ENCODE measurements at places on chromosomes 16 and 17.

DNA sequence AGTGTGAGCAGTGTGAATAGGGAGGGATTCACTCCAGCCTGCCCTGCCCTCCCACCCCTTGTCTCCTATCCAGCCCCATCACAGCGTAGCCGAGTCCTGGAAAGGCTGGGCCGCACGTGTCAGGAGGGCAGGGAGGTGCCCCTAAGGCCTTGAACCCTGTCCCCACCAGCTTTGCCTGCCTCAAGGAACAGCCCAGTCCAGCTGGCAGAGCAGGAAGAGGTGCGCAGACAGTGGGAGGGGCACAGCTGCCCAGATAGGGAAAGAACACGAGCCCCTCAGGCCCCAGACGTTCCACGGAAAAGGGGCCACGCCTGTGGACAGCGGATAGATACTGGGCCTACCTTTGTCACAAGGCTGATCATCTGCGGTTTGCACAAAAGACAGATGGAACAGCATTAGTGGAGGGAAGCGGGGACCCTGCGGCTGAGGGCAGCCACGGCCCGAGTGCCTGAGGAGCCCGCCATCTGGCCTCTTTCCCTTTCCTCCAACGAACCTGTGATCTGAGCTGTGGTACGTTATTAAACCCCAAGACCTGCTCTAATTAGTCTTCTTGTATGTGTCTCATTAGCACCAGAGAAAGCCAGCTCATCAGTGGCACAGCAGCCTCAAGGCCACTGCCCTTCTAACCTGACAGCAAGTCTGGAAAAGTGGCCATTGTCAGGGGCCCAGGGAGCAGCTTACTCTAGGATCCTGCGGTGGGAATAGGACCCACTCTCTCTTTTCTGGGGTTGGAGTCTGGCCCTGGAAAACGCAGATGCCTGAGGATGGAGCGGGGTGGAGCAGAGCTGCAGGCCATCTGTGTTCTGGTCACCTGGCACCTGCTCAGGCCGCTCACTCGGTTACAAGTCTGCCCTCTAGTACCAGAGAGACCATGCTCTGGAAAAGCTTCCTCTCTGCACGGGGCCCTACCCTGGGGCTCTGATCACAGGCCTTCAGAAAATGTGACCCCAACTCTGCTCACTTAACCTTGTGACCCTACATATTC is 16.3 kb downstream of the MPP3 start:
- no peak for DNase-seq

GRCh38 chr17:9212376-9213302 is 191.3 kb downstream of the NTN1 start:
- no peak for DNase-seq

GRCh38 chr16:66304961-66305360 is 61.5 kb upstream of the CDH5 start:
- DNase-seq, result no peak

- DNase-seq, result no peak
These were observed 8.1 kb downstream of the CD300LG start for GRCh38 chr17:43855061-43855460.

DNA sequence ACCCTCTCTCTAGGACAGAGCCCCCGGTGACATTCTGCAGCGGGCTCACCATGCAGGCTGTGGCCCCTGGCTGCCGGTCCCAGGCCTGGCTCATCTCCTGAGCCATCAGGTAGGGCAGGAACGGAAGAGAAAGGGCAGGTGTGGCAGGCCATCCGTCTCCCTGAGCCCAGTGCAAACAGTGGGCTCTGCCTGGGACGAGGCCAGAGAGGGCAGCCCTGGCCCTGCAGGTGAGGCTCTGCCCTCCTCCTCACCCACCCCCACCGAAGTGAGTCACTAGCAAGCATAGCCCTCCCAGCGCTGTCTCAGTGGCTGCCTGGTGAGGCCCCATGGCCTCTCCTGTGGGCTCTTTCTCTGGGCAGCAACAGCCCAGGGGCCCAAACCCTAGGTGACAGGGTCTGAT is 14.5 kb downstream of the OTOP3 start:
- no peak for DNase-seq

GRCh38 chr17:42655528-42655927 is 3.6 kb upstream of the TUBG2 start:
- DNase-seq, result peak; percentile 56

GRCh38 chr17:66422186-66422585 is 119.8 kb downstream of the PRKCA start:
- peak; percentile 73 for DNase-seq

DNA sequence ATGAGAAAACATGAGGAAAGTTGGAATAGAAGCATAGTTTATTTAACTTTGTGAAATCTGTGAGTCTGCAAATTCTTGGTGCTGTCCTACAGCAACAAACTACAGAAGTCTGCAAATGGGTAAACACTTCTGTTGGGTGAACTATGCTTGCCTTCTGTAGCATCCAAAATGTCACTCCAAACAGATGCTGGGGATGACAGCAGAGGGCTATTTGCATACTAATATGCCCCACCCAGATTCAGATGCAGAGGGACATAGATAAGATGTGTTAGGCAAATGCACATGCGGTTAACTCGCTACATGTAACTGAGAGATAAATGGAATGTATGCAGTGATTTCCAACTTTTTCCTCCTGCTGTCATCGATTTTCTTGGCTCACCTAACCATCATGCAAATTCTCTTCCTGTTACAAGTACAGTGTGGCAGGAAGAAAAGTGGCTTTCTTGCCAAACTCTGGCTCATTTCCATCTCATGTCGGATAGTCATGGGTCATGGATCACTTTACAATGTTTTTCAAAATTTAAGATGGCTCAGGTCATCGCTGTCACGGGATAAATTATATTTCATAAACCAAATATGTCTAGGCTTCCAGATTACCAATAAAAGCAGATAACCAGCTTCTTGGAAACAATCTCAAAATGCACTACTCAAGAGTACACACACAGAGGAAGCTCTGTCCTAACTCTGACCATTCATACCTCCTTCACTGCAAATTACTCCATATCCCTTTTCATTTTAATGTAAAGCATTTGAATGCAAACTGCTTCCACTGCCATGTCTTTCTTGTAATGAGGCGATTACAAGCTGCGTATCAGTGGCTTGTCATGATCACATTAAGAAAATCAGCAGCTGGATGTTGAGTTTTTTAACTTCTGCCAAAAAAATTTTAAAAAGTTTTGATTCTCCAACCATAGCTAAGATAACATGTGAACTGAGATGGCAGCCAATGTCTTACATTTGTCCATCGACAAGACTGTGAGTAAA is 47.7 kb downstream of the ADAMTS18 start:
- DNase-seq, result no peak

DNA sequence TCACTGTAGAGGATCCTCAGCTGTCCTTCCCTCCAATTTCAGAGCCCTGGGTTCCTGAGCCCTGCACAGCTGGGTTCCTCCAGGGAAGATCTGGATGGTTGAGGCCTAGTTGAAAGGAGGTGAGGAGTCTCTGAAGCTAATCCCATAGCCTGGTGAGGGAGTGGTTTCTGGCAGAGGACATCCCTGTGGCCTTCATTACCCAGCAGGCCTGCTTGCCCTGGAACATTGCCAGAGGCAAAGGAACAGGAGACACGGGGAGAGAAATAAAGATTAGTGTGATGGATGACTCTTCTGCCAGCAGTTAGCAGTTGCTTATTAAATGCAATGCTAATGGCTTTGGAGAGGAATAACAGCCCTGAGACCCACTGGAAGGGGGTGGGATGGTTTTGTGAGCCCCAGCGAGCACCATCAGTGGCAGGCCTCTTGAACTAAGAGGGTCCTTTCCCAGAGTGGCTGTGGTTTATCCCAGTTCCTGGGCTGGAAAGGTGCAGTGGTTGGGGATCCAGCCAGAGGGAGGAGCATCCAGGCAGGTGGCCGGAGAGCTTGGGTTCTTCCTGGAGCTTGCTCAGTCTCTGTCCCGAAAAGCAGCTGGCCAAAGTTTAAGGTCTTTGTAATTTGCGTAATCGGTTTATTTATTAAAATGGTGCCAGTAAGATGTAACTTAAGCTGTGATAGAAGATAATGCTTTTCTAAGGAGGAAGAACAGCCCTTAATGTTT is 209.7 kb downstream of the CCDC182 start:
- no peak for DNase-seq

DNA sequence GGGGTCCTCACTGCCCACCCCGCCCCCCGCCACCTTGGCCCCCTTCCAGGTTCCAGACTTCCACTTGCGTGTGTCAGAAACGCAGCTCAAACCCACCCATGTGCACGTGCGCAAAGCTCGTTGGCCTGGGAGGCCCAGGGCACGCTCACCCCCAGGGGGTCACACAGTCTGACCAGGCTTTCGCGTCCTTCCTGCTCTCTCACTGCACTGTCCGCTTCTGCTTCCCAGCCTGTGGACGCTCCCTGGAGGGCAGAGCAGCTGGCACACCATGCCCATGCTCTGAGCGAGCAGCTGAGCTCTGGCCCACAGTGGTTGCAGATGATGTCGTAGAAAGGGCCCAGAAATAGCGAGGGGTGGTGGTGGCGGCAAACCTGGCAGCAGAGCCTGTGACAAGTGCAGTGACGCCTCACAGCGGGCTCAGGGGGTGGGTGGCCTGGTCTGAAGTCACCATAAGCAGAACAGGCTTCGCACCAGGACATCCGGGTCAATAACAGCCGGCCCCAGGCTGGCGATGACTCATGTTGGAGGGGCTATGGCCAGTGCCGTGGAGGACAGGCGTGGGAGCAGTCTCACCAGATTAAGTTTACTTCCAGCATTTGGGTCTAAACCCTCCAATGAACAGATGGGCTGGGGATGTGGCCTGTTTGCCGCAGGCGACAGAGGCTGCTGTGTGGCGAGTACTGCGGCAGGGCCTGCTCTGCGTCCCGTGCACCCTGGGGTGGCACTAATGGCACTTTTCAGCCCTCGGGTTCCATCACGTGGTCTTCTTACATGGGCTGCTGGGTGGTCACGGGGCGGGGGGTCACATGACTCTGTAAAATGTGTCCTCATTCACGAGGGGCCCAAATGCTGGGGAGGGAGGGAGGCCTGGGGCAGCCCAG is 49.0 kb downstream of the NT5M start:
- DNase-seq, result no peak

DNA sequence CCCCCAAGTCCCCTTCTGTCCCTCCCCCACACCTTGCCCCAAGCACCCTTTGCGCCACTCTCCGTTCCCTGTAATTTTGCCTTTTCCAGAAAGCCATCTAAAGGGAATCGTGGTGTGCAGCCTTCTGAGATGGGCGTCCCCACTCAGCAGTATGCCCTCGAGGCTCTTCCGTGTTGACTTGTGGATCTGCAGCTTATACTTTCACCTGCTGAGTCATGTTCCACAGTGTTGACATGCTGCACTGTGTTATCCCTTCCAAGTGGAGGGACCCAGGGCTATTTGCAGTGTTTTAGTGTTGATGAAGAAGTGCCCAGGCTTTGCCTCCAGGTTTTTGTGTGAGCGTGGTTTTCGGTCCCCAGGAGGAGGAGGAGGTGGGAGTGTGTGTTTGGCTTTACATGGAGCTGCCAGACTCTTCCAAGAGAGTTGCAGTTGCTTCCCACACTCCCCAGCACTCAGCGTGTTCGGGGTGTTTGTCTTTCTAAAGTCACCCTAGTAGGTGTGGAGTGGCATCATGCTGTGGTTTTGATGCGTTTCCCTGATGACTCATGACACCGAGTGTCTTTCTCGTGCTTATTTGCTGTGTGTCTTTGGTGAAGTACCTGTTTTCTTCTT is 32.1 kb upstream of the JPT2 start:
- peak; percentile 33 for DNase-seq

GRCh38 chr16:58384437-58385055 is 7.7 kb upstream of the GINS3 start:
- no peak for DNase-seq

GRCh38 chr17:80346498-80347275 is 68.3 kb upstream of the ENDOV start:
- no peak for DNase-seq

- no peak for DNase-seq
These were observed 19.8 kb upstream of the ADCY7 start for GRCh38 chr16:50246299-50247122.

GRCh38 chr17:28118362-28118761 is 75.9 kb downstream of the NLK start:
- DNase-seq, result no peak

DNA sequence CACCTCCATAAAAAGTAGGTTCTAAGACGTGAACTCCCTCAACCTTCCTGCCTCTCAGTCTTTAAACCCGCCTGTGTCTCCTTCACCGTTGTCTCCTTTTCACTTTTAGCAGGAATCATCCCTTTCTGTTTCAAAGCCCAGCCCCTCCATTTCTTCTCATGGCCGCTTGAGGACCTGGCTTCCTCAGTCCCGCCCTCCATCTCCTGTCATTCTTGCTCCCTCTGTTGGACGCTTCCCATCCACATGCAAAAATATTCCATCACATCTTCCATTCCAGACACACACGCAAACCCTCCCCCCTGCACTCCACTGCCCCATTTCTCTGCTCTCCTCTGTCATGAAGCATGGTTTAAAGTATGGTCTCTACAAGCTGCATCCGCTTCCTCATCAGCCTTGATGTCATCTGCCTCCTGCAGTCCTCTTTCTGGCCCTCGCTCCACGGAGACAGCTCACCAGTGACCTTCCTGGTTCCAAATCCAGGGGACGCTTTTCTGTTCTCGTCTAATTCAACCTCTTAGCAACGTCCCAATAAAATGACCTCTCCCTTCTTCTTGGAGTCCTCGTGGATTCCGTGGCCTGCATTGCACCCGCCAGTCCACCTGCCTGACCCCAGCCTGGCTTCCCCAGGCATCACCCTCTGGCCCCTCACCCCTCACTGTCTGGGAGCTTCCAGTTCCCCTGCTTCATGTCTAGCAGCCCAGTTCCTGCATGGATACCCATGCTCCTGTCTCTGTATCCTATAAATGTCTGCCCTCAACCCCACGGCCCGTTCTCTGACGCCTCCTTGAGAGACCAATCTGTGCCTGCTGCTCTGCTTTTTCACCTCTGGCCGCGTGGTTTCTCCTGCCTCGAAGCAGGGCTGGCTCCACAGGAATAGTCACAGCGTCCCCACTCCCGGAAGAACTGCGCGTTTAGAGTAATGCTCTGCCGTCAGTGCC is 26.2 kb downstream of the ANKRD40 start:
- peak; percentile 85 for DNase-seq

DNA sequence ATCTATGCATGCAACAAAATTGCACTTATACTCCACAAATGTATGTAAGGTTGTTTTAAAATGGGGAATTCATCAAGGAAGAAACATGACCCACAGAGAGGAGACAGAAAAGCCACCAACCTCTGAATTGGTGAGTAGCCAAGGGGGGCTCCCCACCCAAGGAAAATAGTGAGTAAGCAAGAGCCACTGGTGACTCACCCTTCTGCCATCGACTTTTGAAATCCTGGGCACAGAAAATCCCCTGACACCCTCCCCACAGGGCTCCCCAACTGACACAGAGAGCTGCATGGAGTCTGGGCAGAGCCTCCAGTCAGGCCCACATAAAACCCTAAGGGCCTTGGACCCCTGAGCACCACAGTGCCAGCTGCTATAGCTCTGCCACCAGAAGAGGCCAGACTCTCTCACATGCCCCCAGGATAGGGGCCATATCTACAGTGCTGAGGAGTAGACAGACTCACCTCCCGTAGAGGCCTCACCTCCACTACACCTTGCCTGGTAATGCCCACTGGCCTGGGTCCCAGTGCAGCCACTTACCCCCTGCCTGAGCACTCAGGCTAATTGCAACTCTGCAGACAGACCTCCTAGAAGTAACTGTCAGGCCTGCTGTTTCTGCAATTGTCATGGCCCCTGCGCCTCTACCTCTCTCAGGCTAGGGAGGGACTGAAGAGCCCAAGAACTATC is 244.7 kb upstream of the WSB1 start:
- DNase-seq, result no peak

Measured in fibroblast of skin of back (primary cell).